CD4-positive, alpha-beta T cell treated with Interleukin-4 for 4 hours (primary cell): ENCODE measurements at places on chromosomes 4 and X.

DNA sequence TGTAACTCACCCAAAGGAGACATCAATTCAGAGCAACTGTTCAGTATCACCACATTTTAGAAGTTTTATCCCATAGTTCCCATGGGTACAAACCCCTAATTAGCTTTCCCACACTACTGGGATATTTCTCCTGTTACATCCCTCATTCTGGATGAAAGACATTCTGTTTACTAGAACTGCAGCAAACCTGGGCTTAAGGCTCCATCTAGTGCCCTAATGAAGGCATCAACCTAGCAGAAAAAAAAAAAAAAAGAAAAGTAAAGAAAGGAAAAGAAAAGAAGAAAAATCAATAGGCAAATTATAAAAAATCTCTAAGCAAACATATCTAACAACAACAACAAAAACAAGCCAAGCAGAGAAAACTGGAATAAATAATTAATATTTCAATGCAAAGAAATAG is 133.7 kb upstream of the CPXCR1 start:
- no peak for DNase-seq

DNA sequence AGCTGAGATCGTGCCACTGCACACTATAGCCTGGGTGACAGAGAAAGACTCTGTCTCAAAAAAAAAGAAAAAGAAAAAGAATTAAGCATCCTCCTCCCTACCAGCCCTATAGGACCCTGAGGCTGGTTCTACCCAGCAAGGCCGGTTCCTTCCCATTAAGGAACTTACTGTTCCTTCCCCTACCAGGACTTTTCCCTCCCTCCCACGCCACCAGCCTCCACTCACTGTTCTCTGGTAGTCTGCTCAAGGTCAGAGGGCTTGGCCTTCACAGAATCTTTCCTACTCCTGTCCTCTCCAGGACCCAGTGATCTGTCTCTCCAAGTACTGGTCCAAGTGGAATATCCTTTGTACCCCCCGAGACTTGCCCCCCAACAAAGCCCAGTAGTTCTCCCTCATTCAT is 1.4 kb downstream of the GRIPAP1 start:
- DNase-seq = no peak

DNA sequence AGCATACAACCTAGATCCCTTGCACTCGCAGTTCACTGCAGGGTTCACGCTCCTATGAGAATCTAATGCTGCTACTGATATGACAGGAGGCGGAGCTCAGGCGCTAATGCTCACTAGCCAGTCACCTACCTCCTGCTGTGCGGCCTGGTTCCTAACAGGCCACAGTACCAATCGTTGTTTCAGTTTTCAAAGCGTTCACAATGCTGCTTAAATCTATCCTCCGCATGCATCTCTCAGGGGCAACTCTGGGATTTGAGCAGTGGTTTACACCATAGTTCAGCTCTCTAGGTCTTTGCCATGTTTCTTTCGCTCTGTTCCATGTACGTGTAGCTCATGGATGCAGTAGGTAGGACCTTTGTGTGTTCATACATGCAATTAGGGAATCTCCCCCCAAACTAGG is 47.2 kb downstream of the CLOCK start:
- no peak for DNase-seq

DNA sequence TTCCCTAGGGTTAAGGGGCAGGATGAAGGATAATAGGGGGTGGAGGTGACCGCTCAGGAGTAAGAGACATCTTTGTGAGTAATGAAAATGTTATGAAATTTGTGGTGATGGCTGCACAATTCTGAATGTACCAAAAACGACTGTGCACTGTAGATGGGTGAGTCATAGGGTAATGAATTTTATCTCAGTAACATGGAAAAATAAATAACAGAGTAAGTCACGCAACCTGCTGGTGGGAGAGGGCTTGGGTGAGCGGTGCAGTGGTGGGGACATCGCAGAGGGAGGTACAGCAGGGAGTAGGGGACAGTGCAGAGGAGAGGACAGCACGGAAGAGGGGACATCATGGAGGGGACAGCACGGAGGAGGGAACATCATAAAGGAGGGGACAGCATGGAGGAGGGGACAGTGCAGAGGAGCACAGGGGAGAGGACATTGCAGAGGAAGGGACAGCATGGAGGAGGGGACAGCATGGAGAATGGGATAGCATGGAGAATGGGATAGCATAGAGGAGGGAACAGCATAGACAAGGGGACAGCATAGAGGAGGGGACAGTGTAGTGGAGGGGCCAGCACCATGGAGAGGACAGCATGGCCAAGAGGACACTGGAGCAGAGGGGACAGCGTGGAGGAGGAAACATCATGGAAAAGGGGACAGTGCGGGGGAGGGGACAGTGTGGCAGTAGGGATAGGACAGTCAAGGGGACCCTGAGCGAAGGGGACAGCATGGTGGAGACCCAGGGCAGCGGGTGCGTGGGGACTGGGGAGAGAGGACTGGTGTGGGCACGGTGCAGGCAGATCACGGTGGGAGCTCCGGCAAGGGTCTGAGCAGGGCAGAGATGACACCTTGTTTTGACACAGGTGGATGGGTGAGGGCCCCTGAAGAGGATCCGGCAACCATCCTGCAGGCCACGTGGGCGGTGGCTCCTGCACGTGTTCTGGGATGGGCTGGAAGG is 68.5 kb upstream of the MXD4 start:
- DNase-seq = no peak

- DNase-seq = no peak
Measured at GRCh38 chr4:38090455-38091246, 130.5 kb downstream of the PTTG2 start.

- no peak for DNase-seq
Measured at GRCh38 chr4:168796362-168797106, 213.5 kb downstream of the CBR4 start.

- DNase-seq = no peak
Measured at GRCh38 chrX:77938083-77938680, 27.7 kb downstream of the ATP7A start.

GRCh38 chrX:10482261-10482660 is 138.1 kb downstream of the MID1 start:
- DNase-seq = no peak

DNA sequence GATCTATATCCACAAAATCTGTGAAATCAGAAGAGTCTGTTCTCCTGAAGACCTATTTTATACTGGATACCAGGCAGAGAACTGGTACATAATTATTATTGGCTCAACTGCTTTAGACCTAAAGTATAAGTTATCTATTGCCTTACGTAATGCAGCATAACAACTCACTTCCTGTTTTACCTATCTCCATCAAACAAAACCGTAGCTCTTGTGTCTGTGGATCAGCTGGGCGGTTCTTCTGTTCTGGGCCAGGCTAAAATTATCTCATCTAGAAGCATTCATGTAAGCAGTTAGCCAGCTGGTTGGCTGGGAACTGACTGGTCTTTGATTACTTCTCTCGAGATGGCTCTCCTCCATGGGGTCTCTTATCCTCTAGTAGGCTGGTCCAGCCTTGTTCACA is 57.8 kb downstream of the PPP1R2C start:
- DNase-seq = no peak

GRCh38 chr4:102392033-102392744 is 46.9 kb upstream of the SLC39A8 start:
- no peak for DNase-seq

- DNase-seq = no peak
Measured at GRCh38 chr4:30620711-30621110, 99.5 kb upstream of the PCDH7 start.

DNA sequence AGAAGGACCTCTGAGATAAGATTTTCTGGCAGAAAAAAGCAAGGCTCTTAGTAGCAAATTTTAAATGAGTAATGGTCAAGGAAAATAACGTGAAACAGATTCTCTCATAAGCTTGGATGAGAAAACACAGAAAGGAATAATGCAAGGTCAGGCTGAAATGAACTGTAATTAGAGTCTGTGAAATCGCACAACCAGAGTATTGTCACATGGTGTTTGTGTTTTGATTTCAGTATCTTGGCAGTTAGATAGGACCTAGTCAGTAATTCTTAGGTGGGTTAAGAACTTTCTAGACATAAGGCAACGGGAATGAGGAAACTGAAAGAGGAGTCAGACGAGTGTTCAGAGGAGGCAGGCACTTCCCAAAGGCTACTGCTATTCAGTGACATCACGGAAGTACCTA is 34.6 kb downstream of the LIMCH1 start:
- DNase-seq = no peak

GRCh38 chr4:184911310-184911709 is 85.5 kb upstream of the ACSL1 start:
- no peak for DNase-seq

DNA sequence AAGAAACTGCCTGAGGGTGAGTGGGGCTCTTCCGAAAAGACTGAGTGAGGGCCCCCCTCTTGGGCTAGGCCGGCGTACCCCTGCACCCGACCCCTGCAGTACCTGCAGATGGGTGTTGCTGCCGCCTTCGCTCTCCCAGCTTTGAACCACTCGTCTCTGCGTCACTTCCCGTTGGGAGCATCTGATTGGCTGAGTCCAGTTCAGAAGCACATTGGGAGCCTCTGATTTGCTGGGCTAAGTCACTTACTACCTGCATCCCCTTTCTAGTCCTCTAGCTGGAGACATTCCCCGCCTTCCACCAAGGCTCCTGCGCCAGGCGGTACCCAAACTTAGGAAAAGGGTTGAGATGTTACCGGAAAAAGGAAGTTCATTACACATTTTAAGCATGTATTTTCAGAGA is 20.4 kb upstream of the WWC2 start:
- DNase-seq = no peak

GRCh38 chr4:129014566-129015509 is 78.5 kb downstream of the SCLT1 start:
- DNase-seq = no peak

DNA sequence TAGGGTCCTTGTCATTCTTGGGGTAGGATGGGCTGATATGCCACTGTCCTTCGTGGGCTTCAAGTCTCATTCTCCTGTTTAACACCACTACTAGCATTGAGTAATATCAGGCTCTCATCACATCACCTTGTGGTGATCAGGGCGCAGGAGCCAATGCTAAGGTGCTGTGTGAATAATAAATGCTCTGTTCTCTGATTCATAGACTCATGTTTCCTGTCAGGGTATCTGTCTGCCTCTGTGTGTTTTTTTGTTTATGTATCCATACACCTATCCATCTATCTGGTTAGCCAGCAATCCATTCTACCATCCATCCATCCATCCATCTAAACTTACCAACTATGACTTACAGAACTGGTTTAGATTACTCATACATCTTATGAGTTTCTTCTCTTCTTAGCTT is 525.1 kb upstream of the ATOH1 start:
- DNase-seq = no peak

- no peak for DNase-seq
Measured at GRCh38 chrX:85052636-85053343, 49.1 kb downstream of the APOOL start.

DNA sequence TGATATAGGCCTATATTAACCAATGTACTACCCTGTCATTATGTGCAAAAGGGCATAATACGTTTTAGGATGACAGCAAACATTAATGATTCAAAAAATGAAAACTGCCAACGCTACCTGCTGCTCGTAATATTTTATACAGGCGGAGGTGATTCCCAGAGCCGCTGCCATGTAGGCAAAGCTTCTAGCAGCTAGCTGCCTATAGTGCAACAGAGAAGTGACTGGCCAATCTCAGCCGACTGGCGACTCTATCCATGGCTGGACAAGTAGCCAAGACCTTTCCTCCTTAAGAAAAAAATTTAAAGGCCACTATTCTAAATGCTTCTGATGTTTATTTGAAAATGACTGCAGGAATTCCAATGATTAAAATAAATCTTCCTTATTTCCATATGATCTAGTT is 1.9 kb downstream of the PPARGC1A start:
- no peak for DNase-seq

DNA sequence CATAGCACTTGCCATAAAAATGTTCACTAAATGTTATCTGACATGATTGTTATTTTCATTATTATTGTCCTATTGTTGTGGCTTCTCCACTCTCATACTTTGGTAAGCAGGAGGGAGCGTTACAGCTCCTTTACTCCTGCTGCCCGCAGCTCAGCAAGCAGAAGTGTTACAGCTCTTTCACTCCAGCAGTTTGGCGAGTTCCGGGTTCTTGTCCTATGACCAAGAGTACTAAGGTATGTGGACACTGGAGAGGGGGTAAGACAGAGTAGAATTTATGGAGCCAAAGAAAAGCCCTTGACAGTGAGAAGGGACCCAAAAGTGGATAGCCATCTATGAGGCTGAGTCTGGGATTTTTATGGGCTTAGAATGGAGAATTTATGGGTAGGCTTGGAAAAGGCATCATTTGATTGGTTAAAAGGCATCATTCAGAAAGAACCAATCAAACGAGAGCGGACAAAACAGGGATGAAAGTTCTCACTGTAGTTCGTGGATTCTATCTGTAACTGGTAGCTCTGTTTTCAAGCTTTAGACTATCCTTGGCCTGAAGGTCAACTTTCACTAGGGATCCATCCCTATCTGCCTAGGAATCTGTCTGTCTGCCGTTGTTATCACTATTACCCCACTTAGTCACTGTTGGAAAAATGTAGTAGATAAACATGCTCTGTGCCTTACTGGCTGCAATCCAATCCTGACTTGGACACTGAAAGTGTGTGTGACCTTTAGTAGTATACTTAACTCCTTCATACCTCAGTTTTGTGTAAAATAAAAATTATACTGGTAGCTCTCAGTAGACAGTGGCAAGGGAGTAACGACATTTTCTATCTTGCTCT is 545.6 kb upstream of the LCORL start:
- no peak for DNase-seq

- DNase-seq = no peak
Measured at GRCh38 chr4:90495211-90495610, 368.0 kb downstream of the CCSER1 start.

GRCh38 chr4:147548256-147548655 is 67.4 kb downstream of the EDNRA start:
- DNase-seq = no peak

DNA sequence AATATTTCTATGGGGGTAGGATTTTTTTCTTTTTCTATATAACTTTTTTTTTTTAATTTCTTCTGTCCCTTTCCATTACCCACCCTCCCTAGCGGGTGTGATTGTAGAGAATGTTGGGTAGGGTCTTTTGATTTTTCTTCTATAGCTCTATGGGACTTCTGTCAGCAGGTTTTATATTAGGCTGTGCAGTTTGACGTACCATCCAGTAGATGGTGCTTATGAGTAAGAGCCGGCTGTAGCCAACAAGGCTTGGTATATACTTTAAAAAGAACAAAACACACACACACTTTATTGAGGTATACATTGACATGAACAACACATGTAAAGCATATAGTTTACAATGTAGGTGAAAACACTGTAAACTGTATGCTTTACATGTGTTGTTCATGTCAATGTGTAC is 247.9 kb upstream of the POF1B start:
- DNase-seq = no peak
